ENCODE measurements at places on chromosomes 2 and 18.

- DNase-seq, result no peak
These were observed 8.1 kb upstream of the NFATC1 start for GRCh38 chr18:79387615-79388014.

GRCh38 chr2:173590276-173590861 is 235.7 kb downstream of the CDCA7 start:
- DNase-seq, result no peak

- DNase-seq, result no peak
These were observed 367.1 kb downstream of the GPD2 start for GRCh38 chr2:156803243-156803642.

DNA sequence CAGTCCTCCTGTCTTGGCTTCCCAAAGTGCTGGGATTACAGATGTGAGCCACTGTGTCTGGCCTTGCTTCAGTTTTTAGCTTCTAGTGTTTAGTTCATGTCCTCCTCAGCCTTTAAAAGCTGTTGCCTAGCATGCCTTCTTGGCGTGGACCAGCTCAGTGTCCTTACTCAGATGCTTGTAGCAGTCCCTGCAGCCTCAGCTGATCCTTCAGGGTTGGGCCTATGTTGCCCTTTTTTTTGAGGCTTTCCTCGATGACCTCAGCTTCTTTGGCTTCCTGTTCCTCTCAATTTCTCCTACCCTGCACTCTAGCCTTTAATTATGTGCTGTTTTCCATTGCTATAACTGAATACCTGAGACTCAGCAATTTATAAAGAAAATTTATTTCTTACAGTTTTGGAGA is 57.7 kb downstream of the TANC1 start:
- no peak for DNase-seq

GRCh38 chr18:2534906-2535305 is 36.4 kb downstream of the METTL4 start:
- no peak for DNase-seq

DNA sequence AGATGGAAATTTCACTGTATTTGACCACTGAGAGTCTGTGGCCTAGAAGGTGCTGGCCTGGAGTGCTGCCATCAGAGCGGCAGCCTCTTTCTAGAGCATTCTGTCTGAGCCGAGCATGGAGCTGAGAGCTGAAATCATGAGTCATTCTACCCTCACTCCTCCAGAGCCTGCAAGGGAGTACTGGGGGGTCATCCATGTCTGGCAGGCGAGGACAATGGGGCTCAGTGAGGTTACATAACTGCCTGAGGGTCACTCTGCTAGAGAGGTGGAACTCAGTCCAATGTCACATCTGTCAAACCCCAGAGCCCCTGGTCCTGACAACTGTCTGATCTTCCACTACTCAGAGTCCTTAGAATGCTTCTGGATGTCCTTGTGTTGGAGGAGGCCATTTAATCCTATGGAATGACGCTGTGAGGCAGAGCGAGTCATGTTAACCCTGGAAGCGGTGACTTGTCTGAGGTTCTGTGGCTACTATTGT is 65.3 kb downstream of the HAUS1 start:
- no peak for DNase-seq

All from effector memory CD4-positive, alpha-beta T cell (primary cell).